ENCODE measurements at places on chromosomes 12 and 14.

DNA sequence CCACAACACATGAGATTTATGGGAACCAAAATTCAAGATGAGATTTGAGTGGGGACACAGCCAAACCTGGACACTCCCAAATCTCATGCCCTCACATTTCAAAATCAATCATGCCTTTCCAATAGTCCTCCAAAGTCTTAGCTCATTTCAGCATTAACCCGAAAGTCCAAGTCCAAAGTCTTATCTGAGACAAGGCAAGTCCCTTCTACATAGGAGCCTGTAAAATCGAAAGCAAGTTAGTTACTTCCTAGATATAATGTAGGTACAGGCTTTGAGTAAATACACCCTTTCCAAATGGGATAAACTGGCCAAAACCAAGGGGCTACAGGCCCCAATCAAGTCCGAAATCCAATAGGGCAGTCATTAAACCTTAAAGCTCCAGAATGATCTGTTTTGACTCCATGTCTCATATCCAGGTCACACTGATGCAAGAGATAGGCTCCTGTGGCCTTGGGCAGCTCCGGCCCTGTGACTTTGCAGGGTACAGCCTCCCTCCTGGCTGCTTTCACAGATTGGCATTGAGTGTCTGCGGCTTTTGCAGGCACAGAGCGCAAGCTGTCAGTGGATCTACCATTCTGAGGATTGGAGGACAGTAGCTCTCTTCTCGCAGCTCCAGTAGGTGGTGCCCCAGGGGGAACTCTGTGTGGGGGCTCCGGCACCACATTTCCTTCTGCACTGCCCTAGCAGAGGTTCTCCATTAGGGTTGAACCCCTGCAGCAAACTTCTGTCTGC is 60.1 kb downstream of the LRIG3 start:
- no peaks in the 10 kb centered on the region for H3K36me3 ChIP-seq
- H3K4me3 ChIP-seq = no peak overlapping the region
- no peaks in the 10 kb centered on the region for H3K27me3 ChIP-seq

- H3K27ac ChIP-seq = no peak overlapping the region
- no peaks in the 10 kb centered on the region for H3K4me1 ChIP-seq
- H3K36me3 ChIP-seq = peaks cover 40% of the 10 kb centered on the region
- H3K4me3 ChIP-seq = no peak overlapping the region
- no peak for DNase-seq
Observed at GRCh38 chr14:54535646-54536045, 25.9 kb downstream of the CGRRF1 start.

- no peak overlapping the region for H3K4me3 ChIP-seq
- no peaks in the 10 kb centered on the region for H3K4me1 ChIP-seq
- H3K27me3 ChIP-seq = peaks cover 19% of the 10 kb centered on the region
Observed at GRCh38 chr14:56715938-56716337, 94.3 kb downstream of the OTX2 start.

- no peak overlapping the region for H3K4me3 ChIP-seq
- H3K4me1 ChIP-seq = no peaks in the 10 kb centered on the region
- H3K36me3 ChIP-seq = no peaks in the 10 kb centered on the region
Observed at GRCh38 chr14:33377596-33378390, 439.1 kb downstream of the NPAS3 start.
